ENCODE measurements at places on chromosomes 6 and 20.

DNA sequence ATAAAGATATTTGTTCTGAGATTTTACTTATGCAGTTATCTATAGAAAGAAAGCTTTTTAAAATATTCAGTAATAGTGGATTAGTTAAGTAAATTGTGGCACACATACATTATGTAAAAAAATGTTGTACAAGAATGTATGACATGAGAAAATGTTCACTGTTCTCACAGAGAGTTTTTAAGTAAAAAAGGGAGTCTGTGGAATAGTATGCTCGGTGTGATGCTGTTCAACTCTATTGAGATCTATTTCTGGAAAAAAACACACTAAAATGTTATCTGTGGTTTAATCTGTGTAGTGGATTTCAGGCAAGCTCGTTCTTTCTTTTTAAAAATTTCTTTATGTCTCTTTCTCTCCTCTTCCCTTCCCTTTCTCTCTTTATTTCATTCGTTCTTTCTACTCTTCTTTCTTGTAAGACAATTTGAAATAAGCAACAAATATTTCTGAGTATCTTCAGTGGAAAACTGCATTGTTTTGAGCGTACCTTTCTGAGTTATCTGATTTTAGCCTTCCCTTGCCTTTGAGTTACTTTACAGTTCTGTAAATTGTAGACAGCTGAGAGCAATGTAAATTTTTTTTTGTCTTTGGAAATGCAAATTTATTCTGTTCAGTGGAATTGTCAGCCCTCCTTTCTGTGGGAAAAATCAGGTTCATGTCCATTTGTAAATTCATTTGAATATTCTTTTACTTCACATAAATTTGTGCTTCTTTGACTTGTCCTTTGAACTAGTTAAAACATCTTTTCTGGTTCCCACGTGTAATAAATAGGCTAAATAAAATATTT, 229.0 kb upstream of the NOX3 start:
- no peak for DNase-seq

- no peak for DNase-seq
Observed at GRCh38 chr20:1463971-1464570, 2.6 kb downstream of the NSFL1C start.

- no peak for DNase-seq
Observed at GRCh38 chr6:84854811-84855400, 90.5 kb upstream of the TBX18 start.

DNA sequence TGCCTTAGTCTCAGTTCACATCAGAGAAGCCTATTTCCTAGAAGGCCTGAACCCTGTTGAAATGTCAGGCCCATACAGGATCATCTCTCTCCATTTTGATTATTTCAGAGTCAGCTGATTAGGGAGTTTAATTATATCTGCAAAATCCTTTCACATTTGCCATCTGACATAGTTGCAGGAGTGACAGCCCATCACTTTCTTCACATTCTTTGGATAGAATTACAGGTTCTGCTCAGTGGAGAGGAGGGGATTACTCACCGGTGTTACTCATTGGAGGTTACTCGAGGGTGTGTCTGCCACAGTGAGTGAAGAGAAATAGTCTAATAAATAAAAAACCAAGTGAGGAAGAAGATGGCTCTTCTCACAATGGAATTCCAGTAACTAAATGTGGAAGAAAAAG, 216.8 kb downstream of the TMEM242 start:
- DNase-seq = no peak

- no peak for DNase-seq
Observed at GRCh38 chr6:152135755-152136448, 328.4 kb downstream of the ESR1 start.

DNA sequence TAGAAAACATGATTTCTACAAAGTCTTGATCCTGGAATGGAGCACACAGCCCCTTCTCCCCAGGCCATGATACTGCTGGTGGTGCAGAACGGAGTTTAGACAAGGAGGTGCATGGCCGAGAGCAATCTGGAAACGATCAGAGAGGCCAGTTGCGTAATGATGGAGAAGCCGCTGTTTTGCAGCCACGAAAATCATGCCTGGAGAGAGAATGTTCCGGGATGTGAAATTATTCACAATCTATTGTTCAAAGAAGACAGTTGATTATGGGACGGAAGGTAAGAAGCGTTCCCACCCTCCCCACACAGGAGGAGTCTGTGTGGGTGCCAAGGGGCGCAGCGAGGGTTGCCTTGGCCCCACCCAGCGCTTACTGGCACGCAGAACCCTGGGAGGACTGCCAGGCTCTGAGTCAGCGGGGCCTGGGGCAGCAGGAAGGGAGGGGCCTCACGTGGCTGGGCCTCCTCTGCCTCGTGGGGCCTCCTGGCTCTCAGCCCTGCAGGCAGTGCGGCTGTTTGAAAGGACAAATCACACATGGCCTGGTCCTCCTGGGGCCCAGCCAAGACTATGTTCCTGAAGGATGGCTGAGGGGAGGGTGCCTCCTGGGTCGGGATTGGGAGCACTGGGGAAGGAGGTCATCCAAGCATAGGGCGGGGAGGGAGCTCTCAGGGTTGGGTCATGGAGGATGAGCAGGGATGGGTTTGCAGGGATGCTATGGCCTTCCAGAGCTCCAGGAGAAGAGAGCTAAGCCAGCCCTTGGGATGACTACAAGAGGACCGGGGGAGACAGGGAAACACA, 8.7 kb upstream of the AP5S1 start:
- DNase-seq = peak; percentile 90

DNA sequence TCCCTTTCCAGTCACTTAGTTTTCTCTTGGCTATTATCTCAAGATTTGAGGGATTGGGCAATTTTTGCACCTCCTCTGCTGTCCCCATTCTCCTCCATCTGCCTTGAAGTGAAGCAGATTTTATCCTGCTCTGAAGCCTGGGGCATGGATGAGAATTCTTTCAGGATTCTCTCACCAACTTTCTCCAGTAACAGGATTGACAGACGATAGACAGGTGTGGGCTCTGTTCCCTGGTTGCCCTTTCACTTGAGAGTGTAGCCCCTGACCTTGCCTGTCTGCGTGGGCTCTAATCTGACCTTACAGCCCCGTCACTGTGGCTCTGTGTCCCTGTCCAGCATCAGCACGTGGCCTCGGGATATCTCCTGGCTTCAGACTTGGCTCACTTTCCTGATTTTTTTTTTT, 27.1 kb downstream of the CDYL start:
- DNase-seq = no peak

DNA sequence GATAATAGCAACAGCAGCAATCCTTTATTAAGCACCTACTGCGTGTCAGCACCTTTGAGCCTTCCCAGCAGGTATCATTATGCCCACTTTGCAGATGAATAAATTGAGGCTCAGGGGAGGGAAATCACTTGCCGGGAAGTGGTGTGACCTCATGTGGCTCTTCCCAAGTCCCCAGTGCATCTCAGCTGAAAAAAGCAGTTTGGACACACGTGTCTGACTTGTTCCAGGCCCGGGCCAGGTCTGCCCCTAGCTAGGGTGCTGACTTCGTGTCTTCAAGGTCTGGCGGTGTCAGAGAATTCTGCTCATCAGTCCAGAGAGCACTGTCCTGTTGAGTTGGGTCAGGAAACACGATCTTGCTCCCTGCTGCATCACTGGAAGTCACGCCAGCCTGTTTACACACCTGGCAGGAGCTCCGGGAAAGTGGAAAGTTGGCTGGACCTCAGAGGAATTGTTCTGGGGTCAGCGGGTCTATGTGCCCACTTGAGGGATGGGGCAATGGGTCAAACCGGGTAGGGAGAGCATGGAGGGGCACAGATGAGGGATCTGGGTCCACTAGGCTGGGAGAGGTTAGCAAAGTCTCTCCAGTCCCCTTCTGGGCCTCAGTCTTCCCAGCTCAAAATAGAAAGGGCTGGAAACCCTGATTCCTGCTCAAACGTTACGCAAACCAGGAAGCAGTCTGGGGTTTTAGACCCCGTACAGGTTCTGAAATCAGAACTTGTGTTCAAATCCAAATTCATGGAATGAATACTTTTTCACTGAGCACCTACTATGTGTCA, 10.5 kb downstream of the SLC13A3 start:
- DNase-seq = no peak

- DNase-seq = no peak
Observed at GRCh38 chr6:166718516-166718915, 91.5 kb upstream of the RPS6KA2 start.

DNA sequence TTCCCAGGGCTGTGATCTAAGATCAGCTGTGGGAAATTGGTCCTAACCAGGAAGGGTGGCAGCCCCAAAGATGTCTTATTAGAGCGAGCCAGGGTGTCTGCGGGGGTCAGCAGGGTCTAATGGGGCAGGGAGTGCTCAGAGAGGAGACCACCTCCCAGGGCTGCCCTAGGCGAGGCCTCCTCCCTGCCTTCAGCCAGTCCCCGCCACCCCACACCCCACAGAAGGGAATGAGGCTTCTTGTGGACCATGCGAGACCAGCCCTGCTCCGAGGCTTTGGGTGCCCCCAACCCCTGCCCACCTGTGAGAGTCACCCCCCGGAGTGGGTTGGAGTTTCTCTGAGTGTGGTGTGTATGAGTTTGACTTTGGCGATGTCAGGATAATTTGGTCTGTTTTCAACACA, 37.8 kb downstream of the SYNJ2 start:
- DNase-seq = no peak

DNA sequence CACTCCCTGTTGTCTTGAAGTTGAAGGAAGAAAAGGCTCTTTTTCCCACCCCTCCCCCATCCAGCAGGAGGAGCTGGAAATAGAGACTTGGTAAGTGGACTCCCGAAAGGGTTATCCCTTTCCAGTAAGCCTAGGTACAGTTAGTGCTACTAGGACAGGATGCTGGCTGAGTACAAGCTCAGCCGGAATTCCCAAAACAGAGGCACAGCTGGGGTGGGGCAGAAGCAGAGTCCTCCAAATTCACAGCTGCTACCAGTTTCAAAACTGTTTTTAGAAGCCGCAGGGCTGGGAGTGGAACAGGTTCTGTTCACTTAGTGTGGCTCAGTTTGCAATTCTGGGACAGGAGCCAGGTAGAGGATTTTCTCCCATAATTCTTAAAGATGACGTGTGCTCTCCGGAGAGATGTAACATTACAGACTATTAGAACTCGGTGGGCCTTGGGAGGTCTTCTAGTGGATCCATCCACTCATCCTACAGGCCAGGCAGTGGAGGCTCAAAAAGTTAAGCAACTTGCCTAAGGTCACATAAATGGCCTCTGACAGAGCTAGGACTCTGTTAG, 19.0 kb upstream of the UTRN start:
- DNase-seq = no peak

DNA sequence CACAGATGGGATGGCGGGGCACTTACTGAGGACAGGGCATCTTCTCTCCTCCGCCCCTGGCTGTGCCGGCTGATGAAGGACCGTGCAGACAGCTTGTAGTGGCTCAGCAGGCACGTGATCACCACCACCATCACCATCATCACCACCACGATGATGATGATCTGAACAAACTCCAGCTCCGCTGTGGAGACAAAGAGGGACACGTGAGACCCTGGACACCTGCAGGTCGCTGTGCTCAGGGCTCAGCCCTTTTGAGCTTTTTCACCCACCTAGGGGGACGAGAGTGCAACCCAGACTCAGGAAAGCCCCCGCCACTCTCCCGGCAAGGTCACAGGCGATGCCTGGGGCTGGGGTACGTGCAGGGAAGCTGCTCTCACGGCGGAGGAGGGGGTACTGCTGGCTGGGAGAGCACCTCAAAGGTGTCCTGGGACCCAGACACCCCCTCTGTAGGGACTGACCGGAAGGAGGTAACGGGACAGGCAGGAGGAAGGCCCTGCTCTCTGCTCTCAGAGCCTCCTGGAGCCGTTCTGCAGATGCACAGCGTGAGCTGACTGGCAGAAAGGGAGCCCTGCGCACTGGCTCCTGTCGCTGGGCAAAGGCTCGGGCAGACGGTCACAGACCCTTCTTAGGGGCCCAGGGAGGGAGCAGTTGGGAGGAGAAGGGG, 39.4 kb upstream of the ZBP1 start:
- no peak for DNase-seq

GRCh38 chr6:70592391-70593117, 25.8 kb downstream of the SDHAF4 start:
- no peak for DNase-seq

DNA sequence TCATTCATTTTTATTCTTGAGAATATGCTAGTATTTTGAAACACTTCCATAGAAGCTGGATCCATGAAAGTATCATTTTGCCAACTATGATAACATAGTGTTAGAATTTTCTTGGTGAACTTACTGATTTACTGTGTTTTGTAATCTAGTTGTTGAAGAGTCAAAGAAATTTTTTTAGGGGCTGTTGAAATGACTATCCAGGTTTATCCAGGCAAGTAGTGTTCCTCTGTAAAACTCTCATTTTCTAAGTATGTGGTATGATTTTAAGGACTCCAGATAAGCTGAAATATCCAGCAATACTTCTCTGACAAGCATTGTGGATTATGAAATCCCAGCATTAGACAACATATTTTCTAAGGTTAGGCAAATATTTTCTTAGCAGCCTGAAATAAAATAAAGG, 95.9 kb downstream of the GRIK2 start:
- DNase-seq = no peak

Measured in activated T-helper 1 cell treated with anti-CD3 and anti-CD28 coated beads, Interleukin-2, amount 50 U/mL, for 16 hours (primary cell).